OCI-LY7 (cell line): ENCODE measurements at places on chromosomes 16 and 17.

- no peak for DNase-seq
Measured at GRCh38 chr16:19499006-19499405, 22.9 kb downstream of the GDE1 start.

GRCh38 chr16:85649411-85650134 lies 36.5 kb downstream of the GSE1 start:
- no peak for DNase-seq

- DNase-seq: no peak
Measured at GRCh38 chr16:58259995-58260394, 34.8 kb downstream of the PRSS54 start.

- no peak for DNase-seq
Measured at GRCh38 chr17:52546493-52546892, 388.0 kb upstream of the CA10 start.

- DNase-seq: no peak
Measured at GRCh38 chr16:66926171-66926947, 1.0 kb upstream of the RRAD start.

DNA sequence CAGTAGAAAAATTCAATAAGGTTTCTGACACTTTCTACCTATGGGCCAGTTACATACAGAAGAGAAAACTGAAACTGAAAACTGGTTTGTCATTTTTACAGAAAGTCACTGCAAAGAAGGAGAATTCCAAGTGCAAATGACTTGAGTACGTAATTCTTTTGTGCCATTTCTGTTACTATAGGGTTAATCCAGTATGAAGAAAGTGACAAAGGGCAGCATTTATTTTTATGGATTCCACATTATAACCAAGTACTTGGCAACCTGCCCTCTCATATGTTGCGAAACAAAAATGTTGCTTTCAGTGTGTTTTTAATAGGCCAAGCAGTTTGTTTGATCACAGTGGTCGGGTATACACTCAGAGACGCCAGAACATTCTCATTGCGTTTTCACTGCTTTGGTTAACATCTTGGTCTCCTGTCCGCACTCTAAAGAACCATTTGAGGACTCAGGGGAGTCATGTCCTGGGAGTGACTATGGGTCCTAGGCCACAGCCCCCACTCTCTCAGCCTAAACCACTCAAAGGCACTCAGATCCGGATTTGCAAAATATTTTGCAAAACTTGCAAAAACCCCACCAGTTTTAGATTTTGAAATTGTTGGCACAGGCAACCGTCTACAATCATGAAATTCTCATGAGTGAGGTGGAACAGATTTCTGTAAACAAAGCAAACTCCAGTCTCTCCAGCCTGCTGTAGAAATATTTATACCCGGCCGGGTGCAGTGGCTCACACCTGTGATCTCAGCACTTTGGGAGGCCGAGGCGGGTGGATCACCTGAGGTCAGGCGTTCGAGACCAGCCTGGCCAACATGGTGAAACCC lies 15.4 kb upstream of the HELZ start:
- DNase-seq: no peak

DNA sequence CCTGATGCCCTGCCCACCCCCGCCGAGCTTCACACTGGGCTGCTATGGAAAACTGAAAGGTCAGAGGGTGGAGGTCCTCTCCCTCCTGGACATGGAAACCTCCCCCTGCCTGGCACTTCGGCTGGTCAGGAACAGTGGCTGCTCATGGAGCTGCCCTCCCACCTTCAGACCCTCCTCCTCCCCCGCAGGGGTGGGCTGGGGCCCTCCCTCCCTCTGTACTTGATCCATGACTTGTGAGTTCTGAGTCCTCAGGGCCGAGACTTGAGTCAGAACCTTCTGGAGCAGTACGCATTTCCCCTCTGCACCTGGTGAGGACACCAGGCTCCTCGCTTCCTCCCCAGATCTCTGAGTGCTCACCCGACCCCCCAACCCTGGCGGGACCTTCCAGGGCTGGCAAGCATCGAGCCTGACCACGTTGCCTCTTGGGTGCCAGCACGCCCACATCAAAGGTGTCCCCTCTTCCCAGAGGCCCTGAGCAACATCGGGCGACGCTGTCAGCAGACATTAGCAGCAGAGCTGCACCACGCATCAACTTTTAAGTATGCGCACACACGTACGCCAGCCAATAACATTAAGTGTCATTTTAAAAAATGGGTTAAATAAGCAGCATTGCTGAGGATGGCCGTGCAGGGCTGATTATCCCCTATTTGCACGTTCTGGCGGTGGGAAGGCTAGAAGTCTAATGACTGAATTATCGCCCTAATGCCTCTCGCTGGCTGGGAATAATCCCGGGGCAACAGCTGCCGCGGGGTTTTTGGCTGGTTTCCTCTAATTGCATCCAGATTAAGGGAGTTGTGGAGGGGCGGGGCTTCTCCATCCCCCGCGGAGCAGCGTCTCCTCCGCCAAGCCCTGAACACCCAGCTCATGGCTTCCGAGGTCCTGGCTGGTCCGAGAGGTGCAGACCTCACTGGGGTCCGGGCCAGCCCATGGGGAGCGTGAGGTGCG lies 98.0 kb downstream of the TBC1D16 start:
- DNase-seq: no peak

DNA sequence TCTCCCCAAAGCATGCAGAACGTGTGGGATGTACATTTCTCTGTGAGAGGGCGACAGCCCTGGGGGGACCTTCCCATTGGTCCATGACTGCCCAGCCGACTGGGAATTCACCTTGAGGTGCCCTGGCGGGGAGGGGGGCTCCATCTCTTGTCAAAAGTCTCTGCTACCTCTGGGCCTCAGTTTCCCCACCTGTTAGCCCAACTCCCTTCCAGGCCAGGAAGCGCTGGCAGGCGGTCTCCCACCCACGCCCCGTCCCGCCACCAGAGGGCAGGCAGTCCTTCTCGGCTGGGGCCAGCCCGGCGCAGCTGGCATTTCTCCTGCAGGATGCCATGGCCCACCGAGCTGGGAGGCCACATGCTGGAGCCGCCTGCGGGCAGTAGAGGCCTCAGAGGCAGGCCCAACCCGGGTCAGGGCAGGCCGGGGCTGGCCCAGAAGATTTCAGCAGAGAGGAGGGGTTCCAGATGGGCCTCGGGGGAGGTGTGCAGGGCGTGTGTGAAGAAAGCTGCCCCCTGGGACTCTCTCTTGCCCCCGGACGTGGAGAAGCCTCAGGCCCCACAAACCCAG lies 16.6 kb downstream of the CD7 start:
- DNase-seq: peak; percentile 79

GRCh38 chr17:17401271-17401781 lies 75.5 kb upstream of the MED9 start:
- peak; percentile 33 for DNase-seq

GRCh38 chr17:30809867-30810266 lies 14.6 kb downstream of the CRLF3 start:
- DNase-seq: no peak

DNA sequence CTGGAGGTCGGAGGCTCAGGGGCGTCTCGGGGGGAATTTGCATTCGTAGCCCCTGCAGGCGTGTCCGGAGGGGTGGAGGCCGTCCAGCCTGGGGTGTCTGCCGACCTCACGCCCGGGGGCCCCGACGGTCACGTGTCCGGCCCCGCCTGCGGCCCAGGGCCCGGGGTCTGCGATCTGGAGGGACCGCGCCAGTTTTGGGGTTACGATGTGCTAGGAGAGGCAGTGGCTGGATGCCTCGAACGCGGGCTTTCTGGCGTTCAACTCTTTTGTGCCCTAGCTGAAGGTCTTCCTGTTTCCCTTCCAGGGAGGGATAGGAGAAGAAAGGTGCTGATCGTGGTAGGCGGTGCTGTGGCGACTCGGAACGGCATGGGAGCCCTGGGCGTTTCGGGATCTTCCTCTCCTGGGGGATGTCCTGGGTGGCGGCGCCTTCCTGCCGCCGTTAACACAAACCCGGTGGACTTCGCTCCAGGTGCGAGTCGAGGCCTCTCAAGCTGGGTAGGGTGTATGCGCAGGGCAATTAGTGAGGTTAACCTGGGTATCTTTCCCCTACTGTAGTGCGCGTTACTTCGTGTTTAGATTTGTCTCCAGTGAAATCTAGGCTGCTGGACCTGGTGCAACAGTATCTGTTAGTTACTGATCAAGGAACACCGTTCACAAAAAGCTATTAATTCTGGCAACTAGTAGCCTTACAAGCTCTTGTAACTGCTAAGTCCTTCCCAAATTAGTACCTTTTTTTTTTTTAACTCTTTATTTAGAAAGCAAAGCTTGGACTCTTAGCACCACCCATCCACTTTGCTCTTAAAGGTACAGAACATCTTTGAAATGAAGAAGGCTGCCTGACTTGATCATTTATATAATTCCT lies 1.3 kb downstream of the AKAP1 start:
- peak; percentile 50 for DNase-seq

GRCh38 chr16:56617212-56618085 lies 8.1 kb upstream of the MT1E start:
- DNase-seq: no peak

- DNase-seq: no peak
Measured at GRCh38 chr17:66691644-66692420, 143.1 kb upstream of the CACNG5 start.

- DNase-seq: no peak
Measured at GRCh38 chr16:86537486-86537885, 17.5 kb downstream of the MTHFSD start.

- no peak for DNase-seq
Measured at GRCh38 chr16:57432505-57432904, 14.7 kb downstream of the CIAPIN1 start.

- peak; percentile 74 for DNase-seq
Measured at GRCh38 chr16:2838928-2839327, 8.8 kb downstream of the ZG16B start.

DNA sequence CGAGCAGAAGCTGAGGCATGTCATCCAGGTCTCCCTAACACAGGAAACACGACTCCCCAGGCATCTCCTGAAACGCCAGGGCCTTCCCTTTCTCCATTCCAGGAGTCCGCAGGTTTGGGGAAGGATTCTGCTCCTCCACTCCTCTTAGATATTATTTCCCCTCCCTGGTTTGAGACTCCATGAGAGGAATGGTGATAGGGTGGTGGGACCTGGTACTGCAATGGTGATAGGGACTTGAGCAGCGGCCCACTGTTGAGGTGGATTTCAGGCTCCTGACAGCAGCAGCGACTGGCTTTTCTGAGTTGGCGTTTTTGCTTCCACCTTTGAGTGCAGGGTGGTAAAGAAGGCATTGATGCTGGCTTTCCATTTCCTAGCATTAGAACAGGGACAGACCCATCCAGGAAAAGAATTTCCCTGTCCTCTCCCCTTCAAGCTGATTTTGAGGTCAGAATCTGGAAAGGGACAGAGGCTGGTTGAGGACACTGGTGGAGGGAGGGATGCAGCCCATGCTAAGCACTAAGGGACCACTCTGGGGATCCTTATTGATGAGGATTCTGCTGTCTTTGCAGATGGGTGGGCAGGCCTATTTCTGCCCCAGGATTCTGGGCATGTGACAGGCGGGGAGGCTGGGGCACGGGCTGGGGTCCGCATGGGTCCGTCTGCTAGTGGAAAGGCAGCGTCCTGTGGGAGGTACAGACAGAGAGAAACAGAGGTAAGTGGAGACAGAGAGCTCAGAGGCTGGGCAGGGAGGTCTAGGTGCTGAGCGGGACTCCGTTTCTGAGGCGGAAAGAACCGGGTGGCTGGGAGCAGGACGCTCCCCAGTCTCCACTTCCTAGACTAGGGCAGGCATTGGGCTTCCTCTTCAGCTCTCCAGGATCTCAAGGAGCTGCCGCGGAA lies 1.3 kb upstream of the TBX4 start:
- no peak for DNase-seq

GRCh38 chr17:58193641-58194255 lies 1.2 kb downstream of the EPX start:
- DNase-seq: no peak

GRCh38 chr16:28846933-28847273 lies 755 bp upstream of the TUFM start:
- DNase-seq: no peak

- DNase-seq: no peak
Measured at GRCh38 chr17:31787857-31788570, 71.0 kb downstream of the COPRS start.

DNA sequence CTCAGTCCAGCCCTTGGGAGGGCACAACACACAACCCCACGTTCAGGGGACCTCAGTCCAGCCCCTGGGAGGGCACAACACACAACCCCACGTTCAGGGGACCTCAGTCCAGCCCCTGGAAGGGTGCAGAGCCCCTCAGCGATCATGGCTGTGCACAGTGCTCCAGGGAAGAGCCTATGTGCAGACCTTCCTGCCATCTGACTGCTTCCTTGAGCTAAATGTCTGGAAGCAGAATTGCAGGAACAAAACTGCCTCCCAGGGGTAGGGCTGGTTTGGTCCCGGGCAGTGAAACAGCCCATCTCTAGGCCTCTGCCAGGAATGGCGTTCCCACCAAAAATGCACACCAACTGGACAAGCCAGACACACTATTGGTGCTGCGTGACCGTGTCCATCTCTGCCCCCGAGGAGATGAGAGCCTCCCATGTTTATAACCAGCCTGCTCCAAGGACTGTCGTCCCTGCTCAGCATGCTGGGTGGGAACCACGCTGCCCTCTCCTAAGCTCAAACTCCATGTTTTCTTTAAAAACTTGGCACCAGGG lies 44.0 kb downstream of the ZNF276 start:
- no peak for DNase-seq

- no peak for DNase-seq
Measured at GRCh38 chr17:22704674-22705073, 1012.4 kb downstream of the KCNJ18 start.

DNA sequence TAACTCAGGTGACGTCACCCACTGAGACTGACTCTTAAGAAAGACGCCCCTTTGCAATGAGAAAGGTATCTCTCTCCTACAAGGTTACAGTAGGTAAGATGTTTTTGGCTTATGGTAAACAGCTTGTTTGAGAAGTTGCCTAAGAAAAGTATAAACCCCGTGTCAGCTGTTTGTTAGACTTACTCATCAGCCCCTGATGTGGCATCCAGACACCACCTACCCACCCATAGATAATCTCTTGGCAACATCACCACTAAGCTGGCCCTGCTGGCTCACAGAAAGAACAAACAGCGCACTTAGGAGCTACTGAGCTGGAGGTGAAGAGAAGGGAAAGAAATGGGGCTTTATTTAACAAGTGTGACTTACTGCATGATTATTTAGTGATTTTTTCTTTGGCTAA lies 121.0 kb downstream of the PARN start:
- no peak for DNase-seq

- no peak for DNase-seq
Measured at GRCh38 chr17:49580055-49580721, 4.5 kb downstream of the NXPH3 start.

GRCh38 chr17:5618476-5618875 lies 34.2 kb upstream of the NLRP1 start:
- DNase-seq: no peak
